ENCODE measurements at places on chromosomes 5 and 9.

GRCh38 chr5:19767987-19768386 is 220.0 kb downstream of the CDH18 start:
- DNase-seq: no peak

GRCh38 chr5:69295088-69295754 is 37.4 kb downstream of the CCDC125 start:
- DNase-seq: no peak

- DNase-seq: no peak
Measured at GRCh38 chr5:170720984-170721383, 62.5 kb upstream of the GABRP start.

GRCh38 chr5:126628102-126628501 is 27.4 kb downstream of the PHAX start:
- no peak for DNase-seq

DNA sequence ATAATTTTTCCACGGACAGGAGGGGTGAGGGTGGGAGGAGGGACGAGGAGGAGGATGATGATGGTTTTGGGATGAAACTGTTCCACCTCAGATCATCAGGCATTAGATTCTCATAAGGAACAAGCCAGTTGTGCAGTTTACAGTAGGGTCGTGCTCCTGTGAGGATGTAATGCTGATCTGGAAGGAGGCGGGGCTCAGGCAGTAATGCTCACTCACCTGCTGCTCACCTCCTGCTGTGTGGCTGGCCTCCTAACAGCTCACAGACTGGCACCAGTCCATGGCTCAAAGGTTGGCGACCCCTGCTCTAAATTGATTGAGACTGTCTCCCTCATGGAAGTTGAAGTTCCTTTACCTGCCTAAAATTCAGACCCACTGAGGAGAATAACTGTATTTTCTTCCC is 33.2 kb downstream of the ANKRA2 start:
- no peak for DNase-seq

DNA sequence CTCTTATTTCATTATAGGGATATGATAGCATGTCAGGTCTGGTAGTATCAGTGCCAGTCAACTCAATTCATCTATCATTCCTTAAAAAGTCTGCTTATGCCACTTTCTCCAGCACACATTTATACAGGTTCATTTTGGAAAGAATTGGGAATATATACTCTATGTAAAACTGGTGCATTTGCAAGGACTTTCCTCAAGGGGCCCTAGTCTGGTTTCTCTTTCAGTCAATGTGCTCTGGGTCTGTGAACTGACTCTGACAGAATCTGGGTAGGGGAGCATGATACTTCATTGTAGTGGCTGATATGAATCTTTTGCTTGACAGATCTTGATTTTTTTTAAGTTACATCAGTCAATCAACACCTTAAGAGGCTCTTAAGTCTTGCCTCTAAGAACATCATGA is 313.9 kb downstream of the HTR1A start:
- no peak for DNase-seq

DNA sequence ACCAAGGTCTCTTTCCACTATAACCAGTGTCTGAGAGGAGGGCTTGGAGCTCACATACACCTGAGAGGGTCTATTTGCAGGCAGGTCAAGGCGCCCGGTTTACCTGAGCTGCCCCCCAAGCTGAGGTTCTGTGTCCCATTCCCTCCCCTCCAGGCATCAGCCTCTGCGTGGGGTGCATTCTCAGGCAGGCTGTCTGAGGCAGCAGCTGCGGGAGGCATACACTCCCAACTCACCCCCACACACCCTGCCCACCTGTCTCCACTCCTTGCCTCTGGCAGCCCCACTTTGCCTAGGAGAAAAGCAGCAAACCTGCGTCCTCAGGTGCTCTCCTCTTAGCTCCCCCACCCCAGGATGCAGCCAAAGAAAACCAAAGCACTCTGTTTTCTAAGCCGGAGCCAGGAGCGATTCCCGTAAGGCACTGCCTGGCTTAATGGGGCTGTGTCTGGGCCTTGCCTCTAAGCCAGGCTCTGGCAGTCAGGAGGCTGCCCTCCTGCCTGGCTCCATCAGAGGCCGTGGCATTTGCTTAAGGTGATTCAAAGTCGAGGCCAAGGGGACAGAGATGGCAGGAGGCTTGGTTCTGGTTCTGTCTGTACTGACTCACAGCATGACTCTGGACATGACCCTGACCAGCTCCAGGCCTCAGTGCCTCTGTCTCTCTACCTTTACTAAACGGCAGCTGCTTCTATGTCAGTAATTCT is 139.2 kb upstream of the TRIM32 start:
- no peak for DNase-seq

GRCh38 chr9:25453875-25454274 is 224.4 kb downstream of the TUSC1 start:
- no peak for DNase-seq

GRCh38 chr5:160231783-160232342 is 2.6 kb downstream of the FABP6 start:
- no peak for DNase-seq

- DNase-seq: no peak
Measured at GRCh38 chr5:170681013-170681433, 102.5 kb upstream of the GABRP start.

DNA sequence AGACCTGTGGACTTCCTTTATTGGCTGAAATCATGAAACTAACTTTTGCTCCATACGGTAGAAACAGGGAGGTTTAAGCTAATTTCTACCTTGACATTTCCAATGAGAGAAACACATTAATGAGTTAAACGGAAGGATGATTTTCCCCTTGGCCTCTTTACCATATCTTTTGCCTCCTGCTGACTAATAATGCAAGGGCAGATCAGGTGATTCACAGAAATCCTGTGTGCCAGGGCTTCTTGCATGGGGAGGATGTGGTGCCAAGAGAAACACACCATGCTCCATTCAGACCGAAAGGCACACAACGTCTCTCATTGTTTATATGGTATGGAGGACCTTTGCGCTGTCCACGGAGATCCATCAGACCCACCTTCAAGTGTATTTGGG is 17.4 kb upstream of the PRLR start:
- no peak for DNase-seq

GRCh38 chr5:1729641-1730486 is 69.8 kb downstream of the MRPL36 start:
- no peak for DNase-seq

GRCh38 chr9:17134396-17135294 is at the start of gene CNTLN:
Gene CNTLN, plus strand, starts transcription at chr9:17135040. Its CDS starts 26 bp downstream, at chr9:17135066.
- no peak for DNase-seq

GRCh38 chr5:133480866-133481265 is 131.5 kb downstream of the FSTL4 start:
- DNase-seq: no peak

- no peak for DNase-seq
Measured at GRCh38 chr5:43281840-43282658, 31.2 kb downstream of the HMGCS1 start.

Measured in activated T-cell treated with anti-CD3 and anti-CD28 coated beads, Interleukin-2, amount 50 U/mL, for 4 hours (primary cell).